ENCODE measurements at places on chromosomes 2 and 18.

- DNase-seq: no peak
Observed at GRCh38 chr2:58631986-58632385, 390.9 kb upstream of the FANCL start.

DNA sequence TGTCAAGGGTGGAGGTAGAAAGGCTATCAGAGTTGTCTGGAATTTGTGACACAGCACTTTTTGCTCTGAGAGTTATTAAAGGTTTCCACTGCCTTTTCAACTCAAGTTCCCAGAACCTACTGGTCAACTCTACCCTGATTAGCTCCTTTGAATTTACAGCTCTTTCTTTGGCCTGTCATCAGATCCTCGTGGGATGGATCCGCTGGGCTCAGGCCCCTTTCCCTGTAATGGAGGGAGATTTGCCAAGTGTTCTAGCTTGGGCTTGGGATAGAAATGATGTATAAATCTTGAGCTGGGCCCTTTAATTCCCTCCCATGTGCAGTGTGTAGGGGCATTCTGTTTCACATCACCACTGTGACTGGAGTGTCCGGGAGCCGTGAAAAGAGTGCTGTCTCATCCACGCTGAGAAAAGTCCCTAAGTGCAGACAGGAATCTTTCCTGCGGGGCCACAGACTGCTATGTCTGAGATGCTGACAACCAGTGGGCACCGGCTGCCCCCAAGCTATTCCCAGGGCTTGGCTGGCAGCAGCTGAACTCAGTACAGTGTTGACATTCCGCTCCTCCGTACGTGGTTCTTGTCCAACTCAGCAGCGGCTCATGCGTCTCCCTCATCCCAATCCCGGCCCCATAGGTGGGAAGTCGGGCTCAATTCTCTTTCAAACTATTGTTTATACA, 46.9 kb upstream of the ARHGAP28 start:
- DNase-seq: no peak

- DNase-seq: no peak
Observed at GRCh38 chr18:8812631-8813030, 107.3 kb downstream of the MTCL1 start.

- peak; percentile 78 for DNase-seq
Observed at GRCh38 chr18:77132369-77133050, at the start of gene MBP. Gene MBP, minus strand, starts transcription at chr18:77132783. Its CDS starts 27,522 bp downstream, at chr18:77105261.

DNA sequence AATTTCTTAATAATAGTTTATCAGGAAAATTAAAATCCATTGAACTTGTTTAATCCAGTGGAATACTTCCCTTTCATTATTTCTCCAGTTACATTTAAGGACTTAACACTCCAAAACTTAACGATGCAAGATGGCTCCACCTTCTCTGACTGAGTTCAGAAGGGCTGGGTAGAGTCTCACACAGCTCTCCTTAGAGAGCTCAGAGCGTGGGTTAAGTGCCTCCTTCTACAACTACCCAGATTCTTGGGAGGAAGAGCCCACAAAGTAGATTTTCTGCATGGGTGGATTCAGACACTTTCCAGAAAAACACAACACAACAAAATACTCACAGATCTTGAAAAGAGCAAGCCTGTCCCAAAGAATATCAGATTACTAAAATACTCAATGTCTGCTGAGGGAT, 130.6 kb downstream of the THADA start:
- DNase-seq: no peak

DNA sequence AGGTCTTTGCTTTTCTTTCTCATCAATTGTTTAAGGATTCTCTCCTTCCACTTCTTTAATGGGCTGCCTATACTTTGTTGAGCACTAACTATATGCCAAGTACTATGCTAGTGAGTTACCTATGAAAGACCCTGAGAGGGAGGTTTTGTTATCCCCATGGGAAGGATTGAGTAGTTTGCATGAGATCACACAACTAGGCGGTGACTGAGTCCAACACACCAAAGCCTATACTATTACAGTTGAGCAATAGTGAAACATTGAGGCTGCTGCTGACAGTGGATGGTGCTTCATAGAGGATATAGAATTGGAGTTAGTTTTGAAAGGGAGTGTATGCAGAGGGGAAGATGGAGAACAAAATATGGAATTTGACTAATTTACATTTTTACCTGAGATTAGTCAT, 15.8 kb downstream of the NABP1 start:
- no peak for DNase-seq

GRCh38 chr18:44465381-44465841, 215.3 kb upstream of the SETBP1 start:
- DNase-seq: no peak

- no peak for DNase-seq
Observed at GRCh38 chr2:143700865-143701264, 571.6 kb downstream of the ARHGAP15 start.

GRCh38 chr2:40439473-40439872, 12.4 kb downstream of the SLC8A1 start:
- DNase-seq: no peak

DNA sequence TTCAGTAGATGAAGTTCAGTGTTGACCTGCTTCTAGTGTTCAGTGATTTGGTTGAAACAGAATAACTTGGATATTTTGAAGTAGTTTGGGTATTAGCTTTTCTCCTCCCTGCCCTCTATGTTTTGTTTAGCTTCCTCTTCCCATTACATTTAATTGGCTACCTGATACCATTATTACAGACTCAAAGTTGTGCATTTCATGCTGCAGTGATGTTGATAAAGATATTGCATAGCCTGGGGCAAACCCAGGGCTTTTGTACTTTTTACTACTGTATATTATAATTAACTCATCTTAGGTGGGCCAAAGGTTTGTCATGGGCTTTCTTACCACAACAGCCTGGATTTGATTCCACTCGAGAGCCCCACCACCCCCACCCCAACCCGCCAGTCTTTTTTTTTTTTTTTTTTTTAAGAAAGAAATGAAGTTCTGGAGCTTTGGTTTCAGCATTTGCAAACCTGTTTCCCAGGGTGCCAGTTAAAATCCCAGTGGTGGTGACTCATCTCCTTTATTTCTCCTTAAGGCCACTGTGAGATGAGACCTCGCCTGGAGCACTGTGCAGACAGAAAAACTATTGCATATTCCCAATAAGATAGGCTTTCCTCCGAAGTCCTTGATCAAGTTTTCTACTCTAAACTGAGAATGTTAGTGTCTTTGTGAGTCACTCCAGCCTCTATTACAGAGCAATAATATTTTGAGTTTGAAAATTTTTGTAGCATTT, 393.7 kb upstream of the FANCL start:
- no peak for DNase-seq

DNA sequence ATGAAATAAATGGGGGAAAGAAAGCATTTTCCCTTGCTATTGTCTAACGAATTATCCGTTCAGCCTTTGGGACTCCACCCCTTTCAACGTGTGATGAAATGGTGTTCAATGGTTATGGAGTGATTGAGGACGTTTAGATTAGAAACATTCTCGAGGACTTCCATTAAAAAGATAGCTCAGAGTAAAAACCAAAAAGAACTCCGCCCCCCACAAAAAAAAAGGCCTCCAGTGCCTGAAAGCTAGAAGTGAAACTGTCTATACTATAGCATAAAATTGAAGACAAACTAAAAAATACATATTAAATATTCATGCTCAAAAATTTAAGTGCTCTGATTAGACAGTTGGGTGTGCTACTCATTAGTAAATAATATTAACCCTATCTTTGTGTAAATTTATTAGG, 3.0 kb upstream of the ZNF516 start:
- no peak for DNase-seq

GRCh38 chr2:214676421-214677089, 132.9 kb downstream of the BARD1 start:
- DNase-seq: no peak

GRCh38 chr2:43676322-43677050, at the start of gene C1GALT1C1L:
Gene C1GALT1C1L, minus strand, starts transcription at chr2:43676429. Its CDS starts 107 bp downstream, at chr2:43676322.
- DNase-seq: peak; percentile 63

GRCh38 chr2:178700136-178700535, 107.1 kb downstream of the TTN start:
- no peak for DNase-seq

DNA sequence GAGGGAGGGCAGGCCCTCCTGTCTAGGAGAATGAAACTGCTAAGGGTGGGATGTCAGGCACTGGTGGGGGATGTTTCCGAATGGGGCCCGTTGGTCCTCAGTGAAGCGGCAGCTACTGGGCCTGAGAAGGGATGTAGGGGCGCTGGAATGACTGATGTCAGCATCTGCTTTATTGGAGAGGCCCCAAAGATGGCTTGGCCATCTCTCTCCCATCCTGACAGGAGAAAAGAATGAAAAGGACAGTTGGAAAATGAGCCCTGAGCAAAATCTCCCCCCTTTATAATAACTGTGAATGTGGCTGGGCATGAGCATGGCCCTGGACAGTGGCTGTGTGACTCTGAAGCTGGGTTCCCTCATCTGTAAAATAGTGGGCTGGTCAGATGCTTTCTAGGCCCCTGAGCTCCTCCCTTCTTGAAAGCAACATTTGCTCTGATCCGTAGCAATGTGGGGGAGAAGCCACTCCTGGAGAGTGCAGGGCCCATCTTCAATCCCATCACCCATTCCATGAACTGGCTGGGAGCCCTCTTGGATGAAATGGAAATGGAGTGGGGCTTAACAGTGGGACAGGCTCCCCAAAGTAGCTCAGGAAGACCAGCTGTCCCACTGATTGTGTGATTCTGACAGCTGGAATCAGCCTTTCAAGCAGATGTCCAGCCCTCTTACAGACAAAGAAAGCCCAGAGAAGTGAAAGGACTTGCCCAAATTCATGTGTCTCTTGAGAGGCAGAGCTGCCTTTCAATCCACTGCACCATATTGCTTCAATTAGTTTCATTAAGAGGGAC, 232.7 kb upstream of the SMAD2 start:
- DNase-seq: no peak

DNA sequence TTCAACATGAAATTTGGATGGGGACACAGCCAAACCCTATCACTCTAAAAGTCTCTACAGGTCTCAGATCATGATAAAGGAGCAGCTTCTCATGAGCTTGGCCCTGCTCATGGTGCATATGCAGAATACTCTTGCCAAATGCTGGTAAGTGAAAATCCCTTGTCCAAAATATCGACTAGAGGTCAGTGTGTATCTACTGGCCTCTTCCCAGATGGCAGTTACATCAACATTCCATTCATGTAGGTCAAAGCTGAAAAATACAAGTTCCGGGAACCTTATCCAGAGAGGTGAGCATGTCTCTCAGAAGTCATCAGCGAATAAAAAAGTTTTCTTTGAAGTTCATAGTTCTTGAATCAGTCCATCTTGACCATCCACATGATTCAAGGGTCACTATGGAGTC, 7.6 kb upstream of the NT5C1B start:
- DNase-seq: no peak

DNA sequence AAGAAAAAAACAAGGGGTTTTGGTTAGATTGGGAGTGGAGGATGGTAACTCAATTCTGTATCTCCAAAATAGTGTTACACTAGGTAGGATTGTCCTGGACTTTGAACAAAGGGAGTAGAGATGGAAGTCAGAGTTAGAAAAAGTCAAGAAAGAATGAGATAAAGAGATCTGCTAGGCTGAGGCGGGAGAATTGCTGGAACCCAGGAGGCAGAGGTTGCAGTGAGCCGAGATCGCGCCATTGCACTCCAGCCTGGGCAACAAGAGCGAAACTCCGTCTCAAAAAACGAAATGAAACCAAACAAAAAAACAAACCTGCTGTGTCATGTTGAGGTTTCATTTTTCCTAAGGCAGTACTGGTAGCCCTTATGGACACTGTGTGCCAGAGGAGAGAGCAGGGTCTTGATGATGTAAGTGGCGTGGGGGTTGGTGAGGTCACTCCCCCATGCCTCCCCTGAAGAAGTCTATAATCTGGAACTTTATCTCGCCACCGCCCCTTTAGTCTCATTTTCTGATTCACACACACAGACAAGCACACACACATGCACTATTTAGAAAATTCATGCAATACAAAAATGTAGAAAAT, 10.5 kb downstream of the DRC1 start:
- DNase-seq: peak; percentile 40

GRCh38 chr2:54676656-54677055, 46.8 kb upstream of the EML6 start:
- DNase-seq: no peak

- no peak for DNase-seq
Observed at GRCh38 chr18:34956663-34957062, 84.5 kb upstream of the MAPRE2 start.

DNA sequence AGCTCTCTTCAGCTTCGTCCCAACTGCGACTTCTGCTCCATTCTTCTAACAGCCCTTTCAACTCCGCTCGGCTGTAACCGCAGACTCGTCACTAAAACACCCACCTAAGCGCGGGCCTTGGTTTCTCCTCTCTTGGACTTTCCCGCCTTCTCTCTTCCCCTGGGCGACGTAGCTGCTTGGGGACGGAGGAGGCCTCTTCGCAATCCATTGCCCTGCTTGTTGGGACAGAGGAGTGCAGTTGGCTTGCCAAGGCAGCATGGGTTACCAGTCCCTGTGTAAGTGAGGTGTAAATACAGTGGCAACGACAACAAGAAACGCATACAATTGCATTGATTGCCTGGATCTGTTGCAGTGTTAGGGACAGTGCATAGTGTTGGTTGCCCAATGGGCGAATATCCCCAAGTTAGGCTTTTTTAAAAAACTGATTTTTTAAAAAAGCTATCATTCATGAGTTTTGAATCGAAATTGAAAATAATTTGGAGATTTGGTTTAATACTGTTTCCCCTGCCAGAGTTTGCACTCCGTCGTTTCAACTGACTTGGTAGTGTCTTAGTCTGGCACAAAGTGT, 484 bp upstream of the DARS1 start:
- DNase-seq: peak; percentile 90

DNA sequence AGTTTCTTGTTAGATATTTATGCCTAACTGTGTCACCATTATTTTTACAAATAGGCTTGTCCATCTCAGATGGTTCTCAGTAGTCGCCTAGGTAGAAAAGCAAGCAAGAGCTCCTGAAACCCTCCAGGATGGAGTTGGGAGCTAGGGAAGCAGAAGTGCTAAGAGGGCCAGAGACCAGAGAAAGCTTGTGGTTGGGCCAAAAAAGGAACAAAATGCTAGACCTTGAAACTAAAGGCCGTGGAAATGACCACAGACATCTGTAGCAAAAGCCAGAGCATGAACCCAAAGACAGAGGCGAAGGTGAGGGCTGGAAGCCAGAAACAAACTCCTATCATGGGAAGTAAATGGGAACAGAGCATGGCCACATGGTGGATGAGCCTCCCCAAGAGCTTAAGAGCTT, 29.9 kb upstream of the RMDN2 start:
- DNase-seq: no peak

GRCh38 chr18:43605224-43605623, 327.9 kb upstream of the SYT4 start:
- no peak for DNase-seq

DNA sequence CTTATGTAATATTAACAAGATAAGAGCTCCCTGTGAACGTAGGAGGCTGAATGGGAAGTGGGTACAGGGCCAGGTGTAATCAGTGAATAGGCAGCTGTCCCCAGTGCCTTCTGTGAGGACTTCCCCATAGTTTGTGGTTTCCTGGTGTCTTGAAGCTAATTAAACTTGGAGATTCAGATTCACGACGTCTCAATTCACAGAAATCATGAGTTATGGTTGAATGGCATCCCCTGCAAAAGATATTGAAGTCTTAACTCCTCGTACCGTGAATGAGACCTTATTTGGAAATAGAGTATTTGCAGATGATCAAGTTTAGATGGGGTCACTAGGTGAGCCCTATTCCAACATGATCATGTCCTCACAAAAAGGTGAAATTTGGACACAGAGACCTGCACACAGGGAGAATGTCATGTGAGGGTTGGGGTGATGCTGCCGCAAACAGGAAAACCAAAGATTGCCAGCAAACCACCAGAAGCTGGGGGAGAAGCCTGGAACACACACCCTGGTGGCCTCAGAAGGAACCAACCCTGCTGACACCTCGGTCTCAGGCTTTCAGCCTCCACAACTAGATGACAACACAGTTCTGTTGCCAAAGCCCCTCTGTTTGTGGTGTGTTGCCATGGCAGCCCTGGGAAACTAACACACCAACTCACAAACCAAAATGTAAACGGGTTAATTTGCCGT, 13.2 kb downstream of the ARL4C start:
- DNase-seq: peak; percentile 84

GRCh38 chr2:136386046-136386445, 268.1 kb upstream of the CXCR4 start:
- no peak for DNase-seq

All from stimulated activated CD8-positive, alpha-beta memory T cell treated with anti-CD3 and anti-CD28 coated beads, Interleukin-4, amount 100 ng/mL, for 48 hours (primary cell).